ENCODE measurements at places on chromosomes 3 and 15.

DNA sequence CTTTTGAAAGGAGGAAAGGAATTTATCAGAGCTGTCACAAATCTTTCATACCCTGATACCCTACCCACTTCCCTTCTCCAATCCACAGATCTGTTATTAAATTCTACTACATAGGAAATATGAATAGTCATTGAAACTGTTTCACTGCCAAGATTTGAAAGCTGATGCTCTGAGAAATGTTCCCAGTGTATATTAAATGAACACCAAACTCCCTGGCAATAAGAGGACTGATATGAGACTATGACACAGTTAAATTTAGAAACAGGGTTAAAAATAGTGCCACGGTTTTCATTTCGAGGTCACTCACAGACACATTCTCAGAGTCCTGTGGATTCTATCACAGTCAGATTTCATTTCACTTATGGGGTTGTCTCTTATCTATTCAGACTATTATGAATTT lies 27.2 kb upstream of the GBE1 start:
- DNase-seq: no peak

DNA sequence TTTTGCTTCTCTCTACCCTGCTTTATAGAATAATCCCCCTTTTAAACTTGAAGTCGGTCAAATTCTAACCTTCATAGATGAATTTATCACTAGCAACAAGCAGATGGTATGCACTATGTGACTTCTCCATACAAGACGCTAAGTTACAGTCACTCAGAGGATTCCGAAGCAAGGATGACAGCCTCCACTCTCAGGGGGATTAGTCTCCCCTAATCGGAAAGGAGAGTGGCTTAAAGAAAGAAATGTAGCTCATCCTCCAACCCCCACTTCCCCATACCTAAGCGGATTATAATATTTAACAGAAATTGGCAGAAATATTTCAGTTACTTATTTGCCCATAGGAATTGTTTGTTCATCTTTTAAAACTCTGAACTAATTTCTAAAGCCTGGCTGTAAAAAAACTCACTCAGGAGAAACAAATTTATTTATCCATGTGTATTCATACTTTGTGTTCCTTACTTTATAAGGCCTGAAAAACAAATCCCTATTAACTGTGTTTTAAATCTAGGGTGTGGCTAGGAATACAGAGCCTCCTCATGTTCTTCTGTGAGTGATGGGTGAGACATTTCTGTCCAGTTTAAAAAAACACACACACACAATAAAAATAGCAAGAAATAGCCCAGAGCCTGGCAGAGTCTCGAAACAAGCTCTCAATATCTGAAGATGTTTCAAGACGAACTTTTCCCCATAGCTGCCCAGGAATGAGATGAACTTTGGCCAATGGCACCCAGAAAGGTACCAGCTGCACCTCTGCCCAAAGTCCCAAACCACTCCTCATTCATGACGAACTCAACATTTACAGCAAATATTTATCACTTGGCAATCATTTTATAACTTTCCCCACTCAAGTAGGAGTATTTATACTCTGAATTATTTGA lies 18.7 kb downstream of the SIAH2 start:
- DNase-seq: no peak

DNA sequence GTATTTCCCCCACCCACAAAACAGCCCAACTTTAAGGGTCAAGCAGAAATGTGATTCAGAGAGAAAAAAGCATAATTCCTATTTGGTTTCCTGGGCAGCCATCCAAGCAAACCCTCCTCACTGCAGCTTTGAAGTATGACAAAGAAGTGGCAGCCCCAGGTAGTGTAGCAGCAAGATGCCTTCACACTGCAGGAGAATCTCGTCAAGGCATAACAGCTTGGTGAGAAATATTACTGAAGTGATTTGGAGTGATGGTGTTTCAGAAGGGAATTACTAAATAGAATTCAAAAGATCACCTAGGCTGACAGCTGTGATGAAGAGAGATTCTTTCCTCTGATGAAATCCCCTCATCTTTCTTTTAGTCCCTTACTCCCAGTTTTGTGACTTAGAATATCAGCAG lies 173.9 kb downstream of the PYDC2 start:
- DNase-seq: no peak

GRCh38 chr3:85074003-85074402 lies 115.2 kb downstream of the CADM2 start:
- no peak for DNase-seq

DNA sequence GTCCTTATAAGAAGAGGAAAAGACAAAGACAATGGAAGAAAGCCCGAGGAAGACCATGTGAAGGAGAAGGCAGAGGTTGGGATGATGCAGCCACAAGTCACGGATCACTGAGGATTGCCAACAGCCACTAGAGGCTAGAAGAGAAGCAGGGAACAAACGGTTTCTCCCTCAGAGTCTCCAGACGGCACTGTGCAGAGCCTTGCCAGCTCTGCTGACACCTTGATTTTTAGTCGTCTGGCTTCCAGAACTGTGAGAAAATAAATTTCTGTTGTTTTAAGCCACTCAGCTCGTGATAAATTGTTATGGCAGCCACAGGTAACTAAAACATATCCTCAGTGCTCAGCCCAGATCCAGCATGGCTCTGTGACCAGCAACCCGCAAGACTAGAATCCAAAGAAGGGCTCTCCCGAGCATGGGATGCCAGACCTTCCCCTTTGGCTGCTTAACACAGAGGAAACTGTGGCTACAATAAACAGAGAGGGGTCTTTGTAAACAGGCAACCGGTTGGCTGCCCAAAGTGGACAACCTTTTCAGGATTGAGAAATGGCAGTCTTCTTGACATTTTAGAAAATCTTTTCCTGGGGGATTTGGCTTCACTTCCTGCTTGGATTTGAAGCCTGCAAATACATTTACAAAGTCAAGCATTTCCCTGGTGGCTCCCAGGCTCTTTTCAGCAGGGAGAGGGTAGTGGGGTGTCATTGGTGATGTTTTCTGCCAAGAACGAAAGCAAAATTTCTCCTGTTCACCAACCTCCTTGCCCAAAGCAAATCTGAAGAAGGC lies 88.7 kb upstream of the ADPGK start:
- no peak for DNase-seq

DNA sequence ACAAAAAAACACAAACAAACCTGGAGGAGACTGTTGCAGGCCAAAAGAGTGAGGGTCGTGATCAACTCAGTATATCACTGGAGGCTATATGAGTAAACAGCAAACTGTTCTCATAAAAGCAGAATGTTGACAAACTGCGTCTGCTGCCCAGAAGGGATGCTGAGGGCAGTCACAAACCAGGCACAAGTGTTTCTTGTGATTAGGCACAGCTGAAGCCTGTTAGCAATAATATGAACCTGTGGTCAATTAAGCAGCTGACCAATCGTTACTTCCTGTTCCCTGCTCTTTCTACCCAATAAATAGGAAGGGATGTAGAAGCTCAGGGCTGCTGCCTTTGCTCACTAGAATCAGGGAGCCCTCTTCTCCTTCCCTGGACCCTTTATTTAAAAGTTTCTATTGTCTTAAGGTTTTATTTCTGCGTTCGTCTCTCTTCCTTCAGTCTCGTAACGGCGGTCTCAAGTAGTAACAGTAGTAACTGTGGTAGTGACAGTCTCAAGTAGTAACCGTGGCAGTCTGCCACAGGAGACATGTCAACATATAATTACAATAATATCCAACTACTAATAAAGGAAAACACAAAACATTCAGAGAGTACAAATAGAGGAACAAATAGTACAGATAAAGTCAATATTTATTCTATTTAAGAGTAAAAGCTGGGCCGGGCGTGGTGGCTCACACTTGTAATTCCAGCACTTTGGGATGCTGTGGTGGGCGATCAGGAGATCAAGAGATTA lies 698.4 kb upstream of the CCDC54 start:
- no peak for DNase-seq

DNA sequence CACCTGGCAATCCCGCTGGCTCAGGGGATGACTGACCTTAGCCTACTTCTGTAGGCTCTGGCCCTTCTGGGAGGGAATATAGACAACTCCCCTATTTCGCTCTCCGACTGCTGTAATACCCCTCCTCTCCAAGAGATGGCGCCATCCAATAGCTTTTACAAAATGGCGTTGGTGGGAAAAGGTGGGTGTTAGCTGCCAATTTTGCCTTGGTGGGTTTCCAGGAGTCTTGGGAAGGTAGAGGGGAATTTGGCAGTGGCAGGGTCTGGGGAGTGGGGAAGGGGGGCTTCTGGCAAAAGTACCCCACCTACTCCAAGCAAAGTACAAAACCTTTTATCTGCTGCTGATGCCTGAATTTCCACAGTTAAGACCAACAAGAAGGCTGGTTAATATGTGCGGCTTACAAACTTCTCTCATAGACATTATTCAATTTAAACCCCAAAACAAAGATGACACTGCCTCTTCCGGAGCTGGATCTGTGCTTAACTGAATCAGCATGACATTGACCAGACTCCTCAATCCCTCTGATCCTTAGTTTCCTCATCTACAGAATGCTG lies 62.1 kb downstream of the RASGRF1 start:
- DNase-seq: peak; percentile 49

DNA sequence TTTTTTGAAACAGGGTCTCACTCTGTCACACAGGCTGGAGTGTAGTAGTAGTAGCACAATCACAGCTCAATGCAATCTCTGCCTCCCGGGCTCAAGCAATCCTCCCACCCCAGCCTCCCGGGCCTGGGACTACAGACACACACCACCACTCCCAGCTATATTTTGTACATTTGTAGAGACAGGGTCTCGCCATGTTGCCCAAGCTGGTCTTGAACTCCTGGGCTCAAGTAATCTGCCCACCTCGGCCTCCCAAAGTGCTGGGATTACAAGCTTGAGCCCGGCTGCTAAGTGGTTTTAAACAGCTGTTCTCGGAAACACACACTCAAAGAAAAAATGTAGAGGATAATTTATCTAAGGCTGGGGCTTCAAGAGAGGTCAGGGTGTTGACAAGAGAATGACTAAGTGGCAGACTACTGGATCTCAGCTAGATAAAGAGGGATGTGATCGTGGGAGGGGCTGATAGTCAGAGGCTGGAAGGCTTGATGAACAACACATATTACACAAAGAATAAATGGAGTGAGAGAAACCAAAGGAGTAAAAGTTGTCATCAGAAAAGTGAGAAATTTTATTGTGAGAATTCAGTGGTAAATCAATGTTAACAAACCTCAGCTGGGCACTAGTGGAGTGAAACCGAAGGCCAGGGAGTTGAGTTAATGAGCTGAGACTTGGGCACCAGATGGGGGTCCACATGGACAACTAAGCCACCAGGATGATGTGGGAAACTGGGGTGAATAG lies 6.7 kb downstream of the CCR5AS start:
- no peak for DNase-seq

DNA sequence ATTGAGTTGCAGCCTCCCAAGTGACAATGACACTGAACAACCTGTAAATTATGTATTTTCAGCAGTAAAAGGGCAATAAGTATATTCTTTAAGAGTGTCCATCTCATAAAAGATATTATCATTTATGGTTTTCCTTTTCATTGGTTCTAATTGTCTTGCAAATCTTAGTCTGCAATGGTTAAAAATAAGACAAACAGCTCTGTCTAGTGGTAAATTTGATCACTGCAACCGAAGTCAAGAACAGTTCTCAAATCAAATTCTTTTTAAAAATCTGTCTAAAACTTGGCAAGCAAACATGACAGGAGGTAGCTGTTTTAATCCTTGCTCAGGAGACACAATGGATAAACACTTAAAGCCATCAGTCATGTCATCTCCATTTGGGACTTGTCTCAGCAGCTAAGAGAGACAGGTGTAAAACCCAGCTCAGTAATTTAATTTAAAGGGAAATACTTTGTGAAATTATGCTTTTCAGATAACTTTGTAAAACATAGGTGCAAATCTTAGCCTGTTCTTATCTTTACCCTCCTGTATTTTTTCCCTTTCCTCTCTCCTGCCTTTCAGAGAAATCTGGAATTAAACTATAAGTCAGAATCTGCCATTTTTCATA lies 150.3 kb upstream of the ARHGEF26 start:
- no peak for DNase-seq

DNA sequence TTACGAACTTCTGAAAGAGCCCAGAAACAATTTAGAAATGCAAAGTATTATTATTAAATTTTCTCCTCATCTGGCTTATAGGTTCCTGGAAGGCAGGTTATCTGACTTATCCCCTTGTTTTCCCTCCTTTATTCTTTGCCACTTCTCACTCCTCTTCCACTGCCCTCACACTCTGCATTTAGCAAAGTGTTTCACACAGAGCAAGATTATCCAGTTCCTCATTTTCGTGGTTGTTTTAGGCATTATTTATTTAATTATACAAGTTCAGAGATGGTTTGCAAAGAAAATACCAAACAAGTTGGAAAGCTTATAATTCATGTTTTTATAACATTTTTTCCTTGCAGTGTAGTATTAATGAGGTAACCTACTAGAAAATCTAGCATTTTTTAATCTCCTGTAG lies 544.9 kb downstream of the NSUN3 start:
- no peak for DNase-seq

GRCh38 chr15:83102346-83102745 lies 5.1 kb upstream of the TM6SF1 start:
- DNase-seq: no peak

DNA sequence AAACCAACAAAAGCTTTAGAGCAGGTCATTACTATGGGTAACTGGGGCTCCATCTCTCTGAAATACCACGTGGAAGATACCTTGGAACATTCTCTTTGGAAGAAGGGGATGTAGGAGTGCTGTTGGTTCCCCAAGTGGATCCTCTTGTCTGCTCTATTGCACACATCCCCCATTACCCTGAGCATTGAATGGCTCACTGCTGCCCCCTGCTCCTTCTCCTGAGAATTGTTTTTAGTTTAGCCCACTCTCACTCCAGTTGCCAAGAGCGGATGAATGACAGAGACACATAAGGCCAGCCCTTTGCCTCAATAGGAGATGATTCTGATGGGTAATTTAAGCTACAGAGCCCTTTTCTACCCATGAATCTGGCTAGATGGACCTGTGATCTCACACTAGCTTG lies 135.6 kb upstream of the SUCLG2 start:
- DNase-seq: no peak

DNA sequence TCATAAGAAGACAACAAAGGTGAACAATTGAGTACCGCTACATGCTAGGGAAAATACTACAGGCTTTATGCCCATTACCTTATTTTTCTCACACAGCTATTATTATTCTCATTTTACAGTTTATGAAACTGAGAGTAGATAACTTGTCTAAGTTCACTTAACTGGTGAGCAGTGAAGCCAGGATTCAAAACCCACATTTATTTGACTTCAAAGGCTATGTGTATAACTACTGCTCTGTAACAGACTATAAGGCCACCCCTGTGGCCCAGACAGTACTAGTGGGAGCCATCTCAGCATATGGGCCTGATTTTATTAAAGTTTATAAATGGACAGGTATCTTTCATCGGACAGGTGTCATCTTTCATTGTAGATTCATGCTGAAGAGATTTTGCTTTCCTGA lies 14.4 kb upstream of the BBX start:
- DNase-seq: no peak
